MCF 10A (cell line): ENCODE measurements at places on chromosomes 7 and 10.
A peak's percentile ranks its signal among the peaks of the same experiment; 100 is the strongest.

DNA sequence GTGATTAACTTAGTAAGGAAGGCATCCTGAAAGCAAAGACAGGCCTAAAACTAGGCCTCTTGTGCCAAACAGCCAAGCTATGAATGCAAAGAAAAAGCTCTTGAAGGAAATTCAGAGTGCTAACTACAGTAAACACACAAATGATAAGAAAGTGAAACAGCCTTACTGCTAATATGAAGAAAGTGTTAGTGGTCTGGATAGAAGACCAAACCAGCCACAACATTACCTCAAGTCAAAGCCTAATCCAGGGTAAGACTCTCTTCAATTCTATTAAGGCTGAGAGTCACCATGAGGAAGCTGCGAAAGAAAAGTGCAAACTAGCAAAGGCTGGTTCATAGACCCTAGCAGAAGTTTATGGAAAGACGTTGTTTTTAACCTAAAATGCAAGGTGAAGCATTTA, 66.0 kb downstream of the IPMK start:
- no peak for DNase-seq

- peak; percentile 89 for DNase-seq
Observed at GRCh38 chr10:110632591-110633215, 11.4 kb upstream of the RBM20 start.

DNA sequence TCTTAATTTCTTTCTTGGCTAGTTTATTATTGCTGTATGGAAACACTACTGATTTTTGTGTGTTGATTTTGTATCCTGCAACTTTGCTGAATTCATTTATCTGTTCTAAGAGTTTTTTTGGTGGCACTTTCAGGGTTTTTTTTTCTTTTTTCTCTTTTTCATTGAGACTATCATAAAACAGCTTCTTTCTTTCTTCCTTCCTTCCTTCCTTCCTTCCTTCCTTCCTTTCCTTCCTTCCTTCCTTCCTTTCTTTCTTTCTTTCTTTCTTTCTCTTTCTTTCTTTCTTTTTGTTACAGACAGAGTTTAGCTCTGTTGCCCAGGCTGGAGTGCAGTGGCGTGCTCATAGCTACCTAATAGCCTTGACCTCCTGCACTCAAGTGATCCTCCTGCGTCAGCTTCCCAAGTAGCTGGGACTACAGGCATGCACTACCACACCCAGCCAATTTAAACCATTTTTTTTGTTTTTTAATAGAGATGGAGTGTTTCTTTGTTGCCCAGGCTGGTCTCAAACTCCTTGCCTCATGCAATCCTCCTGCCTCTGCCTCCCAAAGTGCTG, 72.3 kb downstream of the ZNF503 start:
- no peak for DNase-seq

- peak; percentile 30 for DNase-seq
Observed at GRCh38 chr10:103660364-103661197, 167.1 kb downstream of the NEURL1 start.

DNA sequence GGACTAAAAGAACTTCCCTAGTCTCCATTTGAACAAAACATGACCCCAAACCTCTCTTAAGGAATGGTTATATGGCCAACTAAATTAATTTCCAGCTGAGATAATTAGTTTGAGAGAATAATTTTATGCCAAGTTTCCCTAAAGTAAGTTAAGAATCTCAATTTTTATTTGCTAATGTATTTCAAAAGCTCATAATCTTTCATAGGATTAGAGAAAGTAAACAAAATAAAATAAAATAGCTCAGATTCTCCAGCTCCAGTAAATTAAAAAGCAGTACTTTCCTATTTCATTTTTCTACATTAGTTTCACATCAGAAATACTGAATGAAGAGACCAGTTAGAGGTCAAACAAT, 44.4 kb downstream of the ENO4 start:
- DNase-seq = no peak

- DNase-seq = peak; percentile 72
Observed at GRCh38 chr7:105387508-105388355, 989 bp downstream of the SRPK2 start.
